Left lung (tissue), 14 donors: ENCODE measurements at places on chromosomes 5 and 9. TPM values are rescaled to one million over a fixed set of nuclear protein-coding genes. Genes with fewer than 3 reads are reported as not detected.

GRCh38 chr5:23877847-23878246 is 370.4 kb downstream of the PRDM9 start:
- no peak for DNase-seq

- DNase-seq, result no peak
Observed at GRCh38 chr5:32600054-32600622, 14.8 kb downstream of the SUB1 start.

DNA sequence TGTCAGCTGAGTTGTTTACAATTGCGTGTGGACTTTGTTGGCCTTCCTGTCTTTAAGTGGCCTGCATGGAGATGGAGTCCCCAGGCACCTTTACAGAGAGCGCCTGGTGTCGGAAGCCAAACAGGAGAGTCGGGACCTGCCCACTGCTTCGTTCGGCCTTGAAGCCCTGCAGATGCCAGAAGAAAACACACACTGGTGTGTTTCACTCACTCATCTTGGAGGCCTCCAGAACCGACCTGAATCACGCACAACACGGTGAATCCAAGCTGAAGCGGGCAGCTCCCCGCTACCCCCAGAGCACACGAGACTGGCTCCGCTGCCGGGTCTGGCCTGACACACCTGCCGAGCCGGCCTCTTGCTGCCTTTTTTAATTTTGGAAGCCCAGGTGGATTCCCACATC is 419.4 kb upstream of the IRX4 start:
- no peak for DNase-seq

UGT3A1 gene
- not detected for total RNA-seq
